ENCODE measurements at places on chromosomes 16 and 17.
A peak's percentile ranks its signal among the peaks of the same experiment; 100 is the strongest.

DNA sequence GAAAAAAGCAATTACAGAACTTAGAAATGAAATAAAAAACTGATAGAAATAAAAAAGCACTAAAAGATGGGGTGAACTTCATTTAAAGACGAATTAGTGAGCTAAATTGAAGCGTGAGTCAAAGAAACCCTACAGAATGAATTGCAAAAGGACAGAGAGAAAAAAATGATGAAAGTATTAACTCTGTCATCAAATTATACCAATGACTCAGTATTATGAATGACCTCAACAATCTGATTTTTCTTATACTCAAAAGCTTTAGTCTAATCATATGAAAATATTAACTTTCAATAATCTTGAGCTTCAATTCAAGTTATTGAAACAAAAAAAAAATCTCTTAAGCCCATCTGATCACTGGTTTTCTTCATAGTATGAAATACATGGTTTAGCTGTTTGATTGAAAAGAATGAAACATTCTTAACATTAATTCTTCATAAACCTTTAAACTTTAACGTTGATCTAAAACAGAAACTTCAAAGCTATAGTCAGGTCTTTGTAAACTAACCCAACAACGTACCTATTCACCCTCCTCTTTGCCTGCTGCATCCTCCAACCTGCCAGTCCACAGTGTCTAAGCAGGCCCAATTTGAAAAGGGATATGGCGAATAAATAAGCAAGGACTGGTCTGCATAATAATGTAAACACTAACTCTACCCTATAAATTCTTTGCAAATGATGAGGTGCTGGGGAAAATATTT, 6.6 kb downstream of the ABCA5 start:
- no peak for DNase-seq

GRCh38 chr16:28586466-28586865, 10.4 kb downstream of the SULT1A2 start:
- no peak for DNase-seq

GRCh38 chr17:9839433-9839832, 13.7 kb downstream of the GLP2R start:
- peak; percentile 87 for DNase-seq

GRCh38 chr16:89710709-89711564, 9.4 kb upstream of the SPATA2L start:
- DNase-seq, result peak; percentile 66

DNA sequence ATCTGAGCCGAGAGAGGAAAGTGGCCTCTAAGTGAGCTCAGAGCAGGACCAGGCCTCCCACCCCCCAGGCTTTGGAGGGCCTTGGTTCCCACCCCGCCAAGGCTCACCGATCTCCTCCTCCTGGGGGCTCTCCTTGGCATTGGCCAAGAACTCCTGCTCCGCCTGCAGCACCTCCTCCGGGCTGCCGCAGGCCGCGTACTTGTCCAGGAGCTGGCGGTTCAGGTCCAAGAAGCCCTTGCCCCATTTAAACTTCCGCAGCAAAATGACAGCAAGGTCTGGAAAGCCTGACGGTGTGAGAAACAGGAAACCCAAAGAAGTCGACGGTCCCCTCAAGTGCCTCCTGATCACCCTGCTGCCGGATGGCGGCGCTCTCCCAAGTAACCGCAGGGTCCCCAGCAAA, 1.7 kb downstream of the TSR3 start:
- no peak for DNase-seq

- no peak for DNase-seq
These were observed 21.3 kb upstream of the HEXD start for GRCh38 chr17:82396601-82397435.

GRCh38 chr17:62662855-62663254, 35.4 kb downstream of the MRC2 start:
- no peak for DNase-seq

Measured in endodermal cell (in vitro differentiated cells).